ENCODE measurements at places on chromosomes 6 and 20.

DNA sequence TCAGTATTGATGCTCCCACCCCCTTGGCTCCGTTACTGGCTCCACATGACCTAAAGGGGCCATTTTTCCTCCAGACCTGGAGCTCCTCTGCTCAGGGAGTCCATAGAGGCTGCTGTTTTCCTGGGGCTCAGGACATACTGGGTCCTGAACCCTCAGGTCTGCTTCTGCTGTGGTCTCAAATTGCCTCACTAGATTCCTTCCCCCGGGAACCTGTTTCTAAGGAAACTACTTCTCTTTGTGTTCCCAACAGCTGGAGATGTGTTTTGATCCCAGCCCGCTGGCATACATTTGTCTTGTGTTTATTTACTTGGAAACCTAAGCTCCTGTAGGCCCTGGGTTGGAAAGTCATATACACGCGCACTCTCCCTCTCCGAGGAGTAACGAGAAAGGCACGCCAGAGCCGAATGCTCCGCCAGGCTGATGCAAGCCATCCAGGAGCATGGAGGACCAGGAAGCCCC is 222.8 kb downstream of the UST start:
- no peak for DNase-seq

- no peak for DNase-seq
These were observed 941.4 kb upstream of the MAN1A1 start for GRCh38 chr6:120290964-120291363.

DNA sequence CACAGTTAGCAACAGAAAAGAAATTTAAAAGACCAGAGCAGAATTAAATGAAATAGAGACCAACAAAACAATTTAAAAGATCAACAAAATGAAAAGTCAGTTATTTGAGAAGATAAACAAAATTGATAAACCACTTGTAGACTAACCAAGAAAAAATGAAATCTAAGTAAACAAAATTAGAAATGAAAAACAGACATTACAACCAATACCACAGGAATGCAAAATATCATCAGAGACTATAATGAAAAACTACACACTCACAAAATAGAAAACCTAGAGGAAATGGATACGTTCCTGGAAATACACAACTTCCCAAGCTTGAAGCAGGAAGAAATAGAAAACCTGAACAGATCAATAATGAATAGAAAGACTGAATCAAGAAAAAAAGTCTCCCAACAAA is 97.8 kb downstream of the WDR27 start:
- no peak for DNase-seq

DNA sequence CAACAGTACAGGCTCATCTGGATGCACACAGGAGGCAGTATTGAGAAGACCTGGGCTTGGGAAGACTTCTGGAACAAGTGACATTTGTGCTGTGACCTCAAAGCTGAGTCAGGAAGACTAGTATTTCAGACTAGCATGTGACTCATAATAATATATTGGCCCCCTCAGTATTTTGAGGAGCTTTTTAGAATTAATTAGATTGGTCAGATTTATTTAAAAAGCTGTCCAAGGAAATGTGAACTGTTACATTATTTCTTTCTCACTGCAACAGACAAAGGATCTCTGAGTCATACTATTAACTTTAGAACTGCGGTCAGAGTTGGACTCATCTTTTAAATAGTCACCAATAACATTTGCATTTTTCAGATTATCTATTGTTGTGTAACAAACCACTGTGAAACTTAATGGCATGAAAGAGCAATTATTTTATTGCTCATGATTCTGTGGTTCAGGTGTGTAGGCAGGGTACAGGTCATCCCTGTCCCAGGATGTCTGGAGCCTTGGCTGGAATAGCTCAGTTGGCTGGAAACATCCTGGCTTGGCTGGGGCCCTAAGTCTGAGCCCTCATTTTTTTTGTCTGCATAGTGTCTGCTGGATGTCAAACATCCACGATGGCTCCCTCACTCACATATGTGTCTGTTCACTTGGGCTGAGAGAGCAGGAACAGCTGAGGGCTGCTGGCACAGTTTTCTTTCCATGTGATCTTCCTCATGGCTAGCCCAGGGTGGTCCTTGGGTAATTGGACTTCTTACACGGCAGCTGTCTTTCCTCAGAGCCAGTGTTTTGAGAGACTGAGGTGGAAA is 46.9 kb downstream of the MAP3K4 start:
- no peak for DNase-seq

- no peak for DNase-seq
These were observed 335.3 kb upstream of the DEFB115 start for GRCh38 chr20:30922129-30922528.

- DNase-seq = no peak
These were observed 215.0 kb upstream of the SHLD1 start for GRCh38 chr20:5535125-5535756.

DNA sequence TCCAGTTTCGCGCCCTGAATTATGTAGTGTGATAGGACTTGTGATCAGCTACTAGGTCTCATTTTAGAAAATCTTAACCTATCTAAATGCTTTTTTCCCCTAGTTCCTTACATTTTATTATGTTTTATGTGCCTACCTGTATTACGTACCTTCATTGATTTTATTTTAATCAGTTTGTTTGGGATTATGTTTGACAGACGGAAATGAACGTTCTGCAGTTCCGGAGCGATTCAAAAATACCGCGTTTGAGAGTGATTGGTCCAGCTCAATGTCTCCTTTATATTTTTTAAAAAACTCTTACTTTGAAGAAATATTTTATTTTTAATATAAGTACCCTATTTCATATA is 114.3 kb upstream of the BTN3A2 start:
- DNase-seq = no peak
